KBM-7 (cell line): ENCODE measurements at places on chromosomes 2 and 18.

GRCh38 chr18:45638544-45638943, 23.3 kb downstream of the SLC14A2 start:
- DNase-seq, result no peak

GRCh38 chr18:12658426-12659138, 675 bp upstream of the SPIRE1 start:
- peak; percentile 62 for DNase-seq

DNA sequence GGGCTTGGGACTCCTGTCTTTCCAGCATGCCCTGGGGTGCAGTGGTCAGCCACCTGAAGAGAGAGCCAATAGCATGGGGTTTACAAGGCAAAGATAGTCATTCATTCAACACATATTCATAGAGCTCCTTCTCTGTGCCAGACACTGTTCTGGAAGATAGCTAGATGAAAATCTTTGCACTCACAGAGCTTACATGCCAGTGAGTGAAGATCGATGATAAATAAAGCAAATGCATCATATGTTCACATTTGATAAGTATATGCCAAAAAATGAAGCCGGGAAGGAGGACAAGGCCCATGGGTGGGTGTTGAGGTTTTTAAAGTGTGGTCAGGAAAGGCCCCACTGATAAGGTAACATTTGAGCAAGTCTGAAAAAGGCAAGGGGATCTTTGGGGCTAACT, 130.8 kb upstream of the CDCA7 start:
- DNase-seq, result no peak

DNA sequence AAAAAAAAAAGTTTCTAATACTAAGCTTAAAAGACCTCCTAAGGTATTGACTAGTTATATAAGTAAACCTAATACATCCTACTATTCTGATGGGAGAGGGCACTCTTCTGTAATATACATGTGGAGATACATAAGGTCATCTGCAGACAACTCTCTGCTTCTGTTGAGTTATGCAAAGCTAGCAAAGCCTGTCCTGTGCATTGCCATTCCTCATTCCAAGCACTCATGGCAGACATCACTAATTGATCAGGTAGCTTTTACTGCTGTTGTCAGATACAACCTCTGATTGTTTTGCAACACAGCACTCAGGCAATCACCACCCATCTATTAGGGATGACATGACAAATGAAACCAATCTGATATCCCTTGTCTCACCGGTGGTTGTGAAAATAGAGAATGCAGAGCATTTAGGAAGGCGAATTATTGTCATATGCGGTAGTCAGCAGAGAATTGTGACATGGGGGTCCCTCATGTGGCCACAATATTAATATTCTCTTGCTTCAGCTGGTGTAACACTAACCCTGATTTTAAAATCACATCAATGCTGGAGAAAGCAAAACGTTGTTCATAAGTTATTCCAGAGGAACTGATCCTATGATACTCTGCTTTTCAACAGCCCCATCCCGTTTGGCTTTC, 416.5 kb upstream of the GYPC start:
- no peak for DNase-seq

DNA sequence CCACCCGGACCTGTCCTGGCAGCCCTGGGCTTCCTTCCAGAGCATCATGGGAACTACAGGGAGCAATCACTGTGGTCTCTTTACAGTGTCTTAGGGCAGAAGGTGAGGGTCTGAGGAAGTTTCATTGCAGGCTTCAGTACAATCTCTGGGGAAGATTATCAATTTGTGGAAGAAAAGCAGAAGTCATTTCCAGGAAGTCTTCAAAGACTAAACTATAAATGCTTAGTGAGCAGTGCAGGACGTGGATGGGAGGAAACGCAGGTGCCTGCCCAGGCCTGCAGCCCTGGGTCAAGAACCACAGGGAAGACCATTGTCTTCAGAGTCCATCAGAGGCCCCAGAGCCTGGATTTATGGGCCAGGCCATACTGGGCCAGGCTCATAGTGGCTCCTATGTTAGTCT, 54.3 kb downstream of the INO80C start:
- DNase-seq, result peak; percentile 56

DNA sequence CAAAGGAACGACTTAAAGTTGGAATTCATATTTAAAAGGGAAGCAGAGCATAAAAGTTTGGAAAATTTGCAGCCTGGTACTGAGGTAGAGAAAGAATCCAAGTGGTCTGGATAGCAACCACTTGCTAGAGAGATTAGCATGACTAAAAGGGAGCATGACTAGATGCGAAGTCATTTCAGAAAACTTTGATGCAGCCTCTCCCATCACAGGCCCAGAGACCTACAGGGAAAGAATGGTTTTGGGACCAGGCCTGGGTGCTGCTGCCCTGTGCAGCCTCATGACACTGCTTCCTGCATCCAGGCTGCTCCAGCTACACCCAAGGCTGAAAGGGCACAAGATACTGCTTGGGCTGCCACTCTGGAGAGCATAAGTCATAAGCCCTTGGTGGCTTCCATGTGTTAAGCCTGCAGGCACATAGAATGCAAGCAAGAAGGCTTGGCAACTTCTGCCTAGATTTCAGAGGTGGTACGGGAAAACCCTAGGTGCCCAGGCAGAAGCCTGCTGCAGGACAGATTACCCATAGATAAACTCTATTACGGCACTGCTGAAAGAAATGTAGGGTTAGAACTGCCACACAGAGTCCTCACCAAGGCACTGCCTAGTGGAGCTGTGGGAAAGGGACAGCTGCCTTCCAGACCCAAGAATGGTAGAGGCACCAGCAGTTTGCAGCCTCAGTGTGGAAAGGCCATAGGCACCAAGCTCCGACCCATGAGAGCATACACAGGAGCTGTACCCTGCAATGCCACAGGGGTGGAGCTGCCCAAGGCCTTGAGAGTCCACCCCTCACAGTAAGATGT, 12.6 kb upstream of the CHN1 start:
- DNase-seq, result no peak

GRCh38 chr2:64913357-64913869, 75.8 kb upstream of the SLC1A4 start:
- no peak for DNase-seq

DNA sequence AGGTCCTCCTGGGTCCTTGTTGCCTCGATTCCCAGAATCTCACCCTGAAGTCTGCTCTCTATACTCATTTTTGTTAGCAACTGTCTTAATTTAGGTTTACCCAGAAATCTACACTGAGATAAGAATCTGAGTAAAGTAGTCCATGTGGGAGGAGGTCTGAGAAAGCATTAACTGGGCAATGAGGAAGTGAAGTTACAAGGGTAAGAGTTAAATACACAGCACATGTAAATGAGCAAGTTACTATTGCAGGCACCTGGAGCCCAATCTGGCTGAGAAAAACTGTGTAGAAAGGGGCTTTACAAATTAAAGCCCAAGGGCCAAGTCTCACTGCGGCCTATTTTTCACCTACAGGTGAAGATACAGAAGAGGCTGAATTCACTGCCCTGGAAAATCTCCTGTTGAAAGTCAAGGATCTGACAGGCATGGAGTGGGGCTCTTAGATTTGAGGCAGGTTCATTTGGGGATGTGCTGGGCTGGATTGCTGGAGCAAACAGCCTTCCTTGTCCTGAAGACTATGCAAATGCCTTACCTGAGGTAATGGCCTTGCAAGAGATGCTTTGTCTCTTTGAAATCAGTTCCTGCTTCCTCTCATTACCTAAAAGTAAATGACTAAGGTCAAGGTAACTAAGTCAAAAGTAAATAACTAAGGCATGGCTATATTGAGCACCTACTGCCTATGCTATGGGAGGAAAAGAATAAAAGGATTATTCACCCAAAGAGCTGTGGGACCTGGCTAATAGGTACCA, 84.4 kb upstream of the DYNAP start:
- peak; percentile 28 for DNase-seq

DNA sequence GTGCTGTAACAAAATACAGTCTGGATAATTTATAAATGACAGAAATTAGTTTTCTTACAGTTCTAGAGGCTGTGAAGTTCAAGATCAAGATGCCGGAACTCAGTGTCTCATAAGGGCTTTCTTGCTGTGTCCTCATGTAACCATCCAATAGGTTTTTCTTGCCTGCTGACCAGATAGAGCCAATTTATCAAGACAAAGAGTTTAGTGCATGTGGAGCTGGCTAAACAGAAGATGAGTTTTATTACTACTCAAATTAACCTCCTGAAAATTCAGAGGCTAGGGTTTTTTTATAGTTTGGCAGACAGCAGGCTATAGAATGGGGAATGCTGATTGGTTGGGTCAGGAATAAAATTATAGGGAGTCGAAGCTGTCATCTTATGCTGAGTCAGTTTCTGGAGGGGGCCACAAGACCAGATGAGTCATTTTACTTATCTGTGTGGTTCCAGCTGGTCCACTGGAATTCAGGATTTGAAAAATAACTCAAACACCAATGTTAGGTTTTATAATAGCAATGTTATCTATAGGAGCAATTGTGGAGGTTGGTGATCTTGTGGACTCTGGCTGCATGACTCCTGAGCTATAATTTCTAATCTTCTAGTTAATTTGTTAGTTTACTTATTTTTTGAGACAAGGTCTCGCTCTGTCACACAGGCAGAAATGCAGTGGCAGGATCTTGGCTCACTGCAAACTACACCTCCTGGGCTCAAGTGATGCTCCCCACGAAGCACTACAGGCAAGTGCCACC, 3.2 kb upstream of the PDK1 start:
- DNase-seq, result peak; percentile 38

GRCh38 chr2:55137024-55137958, 87.0 kb upstream of the RTN4 start:
- peak; percentile 64 for DNase-seq

DNA sequence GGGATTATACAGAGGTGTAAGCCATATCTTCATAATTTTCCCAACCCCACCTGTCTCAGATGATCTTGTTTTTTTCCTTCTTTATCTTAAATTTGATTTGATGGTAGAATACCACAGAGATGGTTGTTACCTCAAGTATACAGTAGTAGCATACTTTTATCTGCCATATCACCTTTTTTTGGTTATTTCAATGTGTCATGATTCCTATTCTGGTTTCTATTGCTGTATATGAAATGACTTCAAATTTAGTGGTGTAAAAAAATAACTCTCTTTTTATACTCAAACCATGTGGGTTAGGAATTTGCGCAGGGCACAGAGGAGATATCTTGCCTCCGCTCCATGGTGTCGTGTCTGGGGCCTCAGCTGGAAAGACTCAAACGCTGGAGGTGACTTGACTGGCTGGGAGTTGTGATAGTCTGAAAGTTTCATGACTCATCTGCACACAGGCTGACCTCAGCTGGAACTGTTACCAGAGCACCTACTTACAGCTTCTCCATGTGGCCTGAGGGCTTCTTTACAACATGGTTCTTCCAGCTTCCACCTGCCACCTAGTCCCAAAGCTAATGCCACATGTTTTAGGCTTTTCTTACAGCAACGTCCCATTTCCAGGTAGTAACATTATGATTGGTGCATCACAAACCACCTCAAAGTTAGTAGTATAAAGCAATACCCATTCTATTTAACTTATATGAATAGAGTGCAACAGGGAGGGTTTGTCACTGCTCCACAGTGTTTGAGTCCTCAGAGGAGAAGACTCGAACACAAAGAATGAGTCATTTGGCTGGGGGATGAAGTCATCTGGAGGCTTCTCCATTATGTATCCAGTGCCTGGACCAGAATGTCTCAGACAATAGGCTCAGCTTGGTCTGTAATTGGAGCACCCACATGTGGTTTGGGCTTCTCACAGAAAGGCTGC, 82.3 kb upstream of the XPO1 start:
- no peak for DNase-seq

DNA sequence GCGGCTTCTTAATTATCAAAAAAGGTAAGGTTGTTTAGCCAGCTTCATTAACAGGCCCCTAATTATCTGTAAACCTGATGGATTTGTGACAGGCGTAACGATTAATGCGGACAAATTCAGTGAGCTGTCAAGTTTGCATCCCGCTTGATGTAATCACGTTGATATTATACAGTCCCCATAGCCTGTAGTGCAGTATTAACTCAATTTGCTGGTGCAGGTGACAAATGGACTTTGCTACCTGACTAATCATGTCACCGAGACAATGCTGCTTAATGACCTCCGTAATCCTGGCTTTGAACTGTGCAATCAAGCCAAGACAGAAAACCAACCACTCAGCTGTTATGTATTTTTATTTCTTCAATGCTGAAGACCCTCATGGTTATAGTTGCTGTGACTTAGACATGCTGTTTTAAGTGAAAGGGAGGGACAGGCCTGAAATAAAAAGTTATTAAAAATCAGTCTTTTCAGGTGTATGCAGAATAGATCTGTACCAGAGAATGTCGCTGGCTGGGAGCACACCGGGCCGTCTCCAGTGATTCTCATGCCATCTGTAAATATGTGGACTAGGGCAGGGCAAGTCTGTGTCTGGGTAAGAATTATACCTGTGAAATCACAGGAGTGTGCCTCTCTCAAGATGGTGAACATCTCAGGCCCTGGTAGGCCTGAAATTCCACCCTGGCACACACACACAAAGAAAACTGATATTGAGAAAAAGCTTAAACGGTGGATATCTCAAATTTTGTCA, 4.3 kb downstream of the TSHZ1 start:
- DNase-seq, result no peak

DNA sequence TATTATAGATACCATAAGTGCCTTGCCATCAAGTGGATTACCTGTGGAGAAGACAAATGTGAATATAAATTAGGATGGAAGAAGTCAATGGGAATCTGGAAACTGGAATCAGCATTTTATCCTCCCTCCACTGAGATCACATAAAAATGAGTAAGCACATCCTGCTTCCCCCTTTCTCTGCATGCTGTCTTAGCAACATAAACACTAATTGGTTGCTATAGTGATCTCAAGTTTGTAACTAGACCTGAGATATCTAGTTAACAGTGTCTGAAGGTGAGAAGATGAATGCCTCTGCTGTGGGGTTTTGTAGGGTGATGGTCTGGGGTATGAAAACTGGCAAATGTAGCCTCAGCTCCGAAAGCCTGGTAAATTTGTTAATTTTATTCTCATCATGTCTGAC, 1357.5 kb upstream of the CELF4 start:
- DNase-seq, result no peak

DNA sequence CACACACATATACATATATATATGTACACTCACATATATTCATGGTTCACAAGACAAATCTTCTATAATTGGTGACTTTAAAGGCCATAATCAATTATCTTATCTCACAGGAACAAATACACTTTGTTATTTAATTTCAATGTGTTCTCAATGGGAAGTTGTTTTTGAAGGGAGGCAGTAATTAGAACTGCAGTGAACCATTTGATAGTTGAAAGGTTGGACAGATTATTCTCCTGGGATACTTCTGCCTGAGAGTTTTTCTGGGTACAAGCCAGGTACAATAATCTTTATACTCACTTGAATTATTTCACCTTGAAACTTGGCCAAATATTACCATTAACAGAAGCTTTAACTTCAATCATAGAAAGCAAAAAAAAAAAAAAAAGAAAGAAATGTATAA, 546.6 kb upstream of the LRRTM4 start:
- no peak for DNase-seq

DNA sequence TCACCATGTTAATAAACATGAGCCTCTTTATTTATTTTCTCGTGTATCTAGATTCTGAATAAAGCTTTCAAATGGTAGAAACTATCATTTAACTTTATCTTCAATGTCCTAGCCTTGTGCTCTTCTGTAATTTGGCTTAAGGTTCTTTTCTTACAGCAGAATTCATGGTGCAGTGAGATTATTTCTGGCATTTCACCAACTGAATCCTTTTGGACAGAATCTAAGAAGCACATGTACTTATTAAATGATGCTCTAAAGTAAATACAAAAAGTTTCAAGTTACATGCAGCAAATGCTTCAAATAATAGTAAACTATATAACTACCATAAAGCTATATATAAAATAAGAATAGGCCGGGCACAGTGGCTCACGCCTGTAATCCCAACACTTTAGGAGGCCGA, 65.9 kb downstream of the AP1S3 start:
- DNase-seq, result no peak
